Breast epithelium (tissue), 4 donors: ENCODE measurements at places on chromosomes 4 and X. TPM values are rescaled to one million over a fixed set of nuclear protein-coding genes. Genes with fewer than 3 reads are reported as not detected.

Gene RASL11B
- 4.9 TPM for total RNA-seq

Gene ATOH1
- not detected for total RNA-seq

Gene PAGE1
- total RNA-seq: not detected

Gene TAF7L
- total RNA-seq: not detected

Gene FTHL17
- total RNA-seq: not detected

DNA sequence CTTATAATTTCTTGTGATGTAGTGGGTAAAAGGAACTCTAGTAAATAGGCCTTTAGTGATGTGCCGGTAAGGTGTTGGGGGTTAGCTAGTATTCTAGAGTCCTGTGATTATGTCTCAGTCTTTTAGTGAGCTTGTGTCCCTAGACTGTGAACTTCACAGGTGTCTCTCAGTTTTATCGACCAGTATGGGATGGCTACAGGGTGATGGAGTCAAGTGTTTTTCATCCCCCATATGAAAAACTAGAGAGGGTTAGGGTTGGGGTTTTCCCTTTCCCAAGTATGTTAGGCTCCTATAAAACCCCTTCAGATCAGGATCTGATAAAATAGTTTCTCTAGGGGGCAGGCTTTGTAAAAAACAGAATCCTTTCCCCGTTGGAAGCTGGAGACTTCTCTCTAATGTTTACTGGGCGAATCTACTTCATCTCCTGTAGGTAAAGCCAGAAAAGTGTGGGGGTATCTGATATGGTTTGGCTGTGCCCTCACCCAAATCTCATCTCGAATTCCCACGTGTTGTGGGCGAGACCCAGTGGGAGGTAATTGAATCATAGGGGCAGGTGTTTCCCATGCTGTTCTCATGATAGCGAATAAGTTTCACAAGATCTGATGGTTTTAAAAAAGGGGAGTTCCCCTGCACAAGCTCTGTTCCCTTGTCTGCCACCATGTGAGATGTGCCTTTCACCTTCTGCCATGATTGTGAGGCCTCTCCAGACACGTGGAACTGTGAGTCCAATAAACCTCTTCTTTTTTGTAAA lies 120.8 kb downstream of the DTHD1 start:
- H3K36me3 ChIP-seq: no peaks in the 10 kb centered on the region
- H3K27me3 ChIP-seq: no peaks in the 10 kb centered on the region
- no peak overlapping the region for H3K4me3 ChIP-seq
- H3K4me1 ChIP-seq: no peaks in the 10 kb centered on the region
- DNase-seq: no peak

- DNase-seq: no peak
- H3K27me3 ChIP-seq: peaks cover 35% of the 10 kb centered on the region
- no peaks in the 10 kb centered on the region for H3K36me3 ChIP-seq
Observed at GRCh38 chrX:51742586-51742985, 656 bp upstream of the GSPT2 start.

GRCh38 chr4:185534866-185535611 lies at the start of gene PDLIM3:
TSS of gene PDLIM3 (minus strand) at chr4:185535507. CDS start at chr4:185535434, 73 bp downstream.
- H3K4me1 ChIP-seq: peaks cover 3% of the 10 kb centered on the region
- H3K36me3 ChIP-seq: no peaks in the 10 kb centered on the region
- H3K27ac ChIP-seq: peak within 1 kb of the TSS; percentile 96
- no peaks in the 10 kb centered on the region for H3K27me3 ChIP-seq

- H3K27me3 ChIP-seq: no peaks in the 10 kb centered on the region
- no peak for DNase-seq
- H3K4me3 ChIP-seq: no peak overlapping the region
- H3K36me3 ChIP-seq: no peaks in the 10 kb centered on the region
- no peaks in the 10 kb centered on the region for H3K4me1 ChIP-seq
Observed at GRCh38 chr4:100823066-100823992, 305.5 kb upstream of the EMCN start.

- DNase-seq: no peak
- no peaks in the 10 kb centered on the region for H3K27me3 ChIP-seq
- no peak overlapping the region for H3K27ac ChIP-seq
- H3K4me3 ChIP-seq: no peak overlapping the region
- H3K36me3 ChIP-seq: no peaks in the 10 kb centered on the region
Observed at GRCh38 chrX:44842550-44843317, 1.1 kb upstream of the DUSP21 start.

DNA sequence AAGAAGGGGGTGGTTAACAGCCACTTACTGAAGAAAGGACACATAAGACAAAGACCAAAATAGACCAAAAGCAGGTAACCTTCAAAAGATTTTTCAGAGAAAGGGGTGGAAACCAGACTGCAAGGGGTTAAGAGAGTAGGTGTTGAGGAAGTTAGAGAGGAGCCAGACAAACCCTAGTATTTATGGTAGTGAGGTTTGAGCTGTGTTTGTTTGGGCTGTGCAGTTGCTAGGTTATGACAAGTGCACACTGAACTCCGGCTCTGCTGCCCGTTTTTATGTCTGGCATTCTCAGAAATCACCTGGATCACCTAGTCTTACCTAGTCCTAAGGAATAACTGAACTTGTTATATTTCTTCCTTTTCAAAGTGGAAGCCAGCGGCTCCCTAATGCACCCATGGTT lies 22.9 kb upstream of the G3BP2 start:
- H3K36me3 ChIP-seq: no peaks in the 10 kb centered on the region
- no peaks in the 10 kb centered on the region for H3K27me3 ChIP-seq
- H3K4me3 ChIP-seq: no peak overlapping the region
- H3K27ac ChIP-seq: peak overlapping the region; percentile 25
- no peaks in the 10 kb centered on the region for H3K4me1 ChIP-seq

GRCh38 chr4:155973639-155974475 lies 20.2 kb upstream of the CTSO start:
- H3K27ac ChIP-seq: no peak overlapping the region
- no peaks in the 10 kb centered on the region for H3K27me3 ChIP-seq
- DNase-seq: no peak
- no peaks in the 10 kb centered on the region for H3K4me1 ChIP-seq
- no peak overlapping the region for H3K4me3 ChIP-seq

DNA sequence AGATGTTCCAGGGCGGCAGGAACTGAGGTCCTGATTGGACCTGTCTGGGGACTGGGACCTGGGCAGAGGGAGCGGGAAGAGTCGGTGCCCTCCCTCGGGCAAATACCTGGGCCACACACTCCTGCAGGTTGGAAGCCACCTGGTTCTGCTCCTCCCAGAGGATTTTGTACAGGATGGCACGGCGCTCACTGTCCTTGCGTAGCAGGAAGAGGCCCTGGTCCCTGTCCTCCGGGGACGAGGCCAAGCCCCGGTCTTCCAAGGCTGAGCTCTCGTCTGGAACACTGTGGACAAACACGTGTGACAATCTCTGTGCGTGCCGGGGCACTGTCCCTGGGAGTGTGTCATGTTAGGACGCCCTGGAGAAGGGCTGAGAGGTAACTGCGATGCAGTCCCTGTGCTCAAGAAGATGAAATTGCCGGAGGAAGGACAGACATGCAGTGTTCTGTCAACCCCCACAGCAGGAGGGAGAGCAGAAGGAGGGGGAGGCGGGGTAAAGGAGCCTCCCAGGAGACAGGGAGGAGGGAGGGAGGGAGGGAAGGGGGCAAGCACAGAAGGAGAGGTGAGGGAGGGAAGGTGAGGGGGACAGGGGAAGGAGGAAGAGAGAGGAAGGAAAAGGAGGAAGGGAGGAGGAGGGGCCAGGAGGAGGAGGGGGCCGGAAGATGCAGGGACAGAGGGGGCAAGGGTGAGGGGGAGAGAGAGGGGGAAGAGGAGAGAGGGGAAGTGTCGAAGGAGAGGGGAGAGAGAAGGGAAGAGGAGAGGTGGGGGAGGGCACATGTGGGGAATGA lies 29.0 kb downstream of the PDHA1 start:
- H3K27me3 ChIP-seq: peaks cover 26% of the 10 kb centered on the region
- H3K36me3 ChIP-seq: no peaks in the 10 kb centered on the region
- DNase-seq: no peak

GRCh38 chrX:74063426-74064155 lies 240.4 kb upstream of the ZCCHC13 start:
- no peak for DNase-seq
- H3K27ac ChIP-seq: no peak overlapping the region
- H3K4me1 ChIP-seq: no peaks in the 10 kb centered on the region
- H3K36me3 ChIP-seq: no peaks in the 10 kb centered on the region
- no peaks in the 10 kb centered on the region for H3K27me3 ChIP-seq

DNA sequence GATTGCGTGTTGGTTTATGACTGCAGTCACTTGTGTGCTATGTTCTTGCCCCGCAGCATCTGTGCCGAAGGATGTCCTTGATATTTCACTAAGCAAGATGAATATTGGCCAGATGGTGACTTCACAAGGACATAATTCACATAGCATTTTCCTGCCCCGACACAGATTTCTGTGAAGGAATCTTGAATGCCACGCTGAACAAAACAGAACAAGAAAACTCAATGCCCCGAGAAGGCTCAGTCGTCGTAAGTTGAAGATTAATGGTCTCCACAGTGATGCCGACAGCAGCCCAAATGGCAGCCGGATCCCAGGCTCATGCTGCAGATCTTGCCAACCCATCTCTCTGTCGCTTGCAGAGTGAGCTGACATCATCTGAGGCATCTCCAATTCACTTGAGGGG lies 145.9 kb downstream of the CPEB2 start:
- H3K36me3 ChIP-seq: no peaks in the 10 kb centered on the region
- H3K4me1 ChIP-seq: no peaks in the 10 kb centered on the region
- no peaks in the 10 kb centered on the region for H3K27me3 ChIP-seq

- no peaks in the 10 kb centered on the region for H3K4me1 ChIP-seq
- H3K36me3 ChIP-seq: no peaks in the 10 kb centered on the region
- no peak for DNase-seq
Observed at GRCh38 chrX:9855561-9856283, 69.5 kb downstream of the SHROOM2 start.

GRCh38 chrX:639151-639550 lies 8.6 kb downstream of the SHOX start:
- no peaks in the 10 kb centered on the region for H3K4me1 ChIP-seq
- no peaks in the 10 kb centered on the region for H3K36me3 ChIP-seq
- no peak for DNase-seq
- no peaks in the 10 kb centered on the region for H3K27me3 ChIP-seq

DNA sequence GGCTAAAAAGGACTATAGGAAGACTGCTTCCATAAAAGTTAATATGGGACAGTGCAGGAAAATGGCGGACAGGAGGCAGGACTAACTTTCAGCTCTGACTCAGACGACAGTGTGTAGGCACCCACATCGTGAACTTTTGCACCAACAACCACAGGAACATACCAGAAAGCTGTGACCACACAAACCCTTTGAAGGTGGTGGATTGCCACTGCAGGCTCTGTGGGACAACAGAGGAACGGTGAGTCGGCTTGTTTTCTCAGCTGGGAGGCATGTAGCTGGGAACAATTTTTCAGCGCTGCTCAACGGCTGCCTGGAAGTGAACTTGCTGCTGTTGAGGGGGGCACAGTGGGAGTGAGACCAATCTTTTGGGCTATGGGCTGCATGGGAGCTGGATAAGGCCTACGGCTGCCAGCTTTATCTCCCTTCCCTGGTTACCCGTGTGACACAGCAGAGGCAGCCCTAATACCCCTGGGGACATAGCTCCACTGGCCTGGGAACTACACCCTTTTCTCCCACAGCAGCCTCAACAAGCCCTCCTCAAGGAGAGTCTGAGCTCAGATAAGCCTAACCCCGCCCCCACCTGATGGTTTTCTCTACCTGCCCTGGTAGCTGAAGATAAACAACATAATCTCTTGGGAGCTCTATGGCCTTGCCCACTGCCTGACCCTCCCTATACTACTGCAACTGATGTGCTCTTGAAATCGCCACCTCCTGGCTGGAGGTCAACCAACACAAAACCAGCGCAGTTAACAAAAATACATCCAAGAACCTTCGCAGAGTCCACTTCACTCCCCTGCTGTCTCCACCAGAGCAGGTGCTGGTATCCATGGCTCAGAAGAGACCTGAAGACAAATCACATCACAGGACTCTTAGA lies 1537.0 kb downstream of the C4orf33 start:
- H3K4me1 ChIP-seq: no peaks in the 10 kb centered on the region
- no peak for DNase-seq
- H3K27me3 ChIP-seq: no peaks in the 10 kb centered on the region
- no peaks in the 10 kb centered on the region for H3K36me3 ChIP-seq
- H3K4me3 ChIP-seq: no peak overlapping the region

DNA sequence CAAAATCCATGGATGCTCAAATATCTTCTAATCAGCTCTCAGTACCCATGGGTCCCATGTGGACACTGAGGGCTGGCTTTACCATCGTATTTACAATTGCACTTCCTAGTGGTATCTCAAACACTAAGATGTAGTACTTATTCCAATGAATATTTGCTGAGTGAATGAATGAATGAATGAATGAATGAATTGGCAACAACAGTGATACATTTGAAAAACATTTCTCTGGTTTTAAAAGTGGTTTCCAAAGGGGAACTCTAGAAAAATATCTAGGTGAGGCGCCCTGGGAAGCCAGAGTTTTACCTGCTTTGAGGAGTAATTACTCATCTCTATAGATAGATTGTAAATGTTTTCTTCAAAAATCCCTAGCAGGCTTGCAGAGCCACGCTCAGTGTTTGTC lies 76.6 kb downstream of the CYTL1 start:
- H3K4me3 ChIP-seq: no peak overlapping the region
- DNase-seq: no peak
- no peak overlapping the region for H3K27ac ChIP-seq
- H3K4me1 ChIP-seq: no peaks in the 10 kb centered on the region
- H3K36me3 ChIP-seq: no peaks in the 10 kb centered on the region
- peaks cover 4% of the 10 kb centered on the region for H3K27me3 ChIP-seq

DNA sequence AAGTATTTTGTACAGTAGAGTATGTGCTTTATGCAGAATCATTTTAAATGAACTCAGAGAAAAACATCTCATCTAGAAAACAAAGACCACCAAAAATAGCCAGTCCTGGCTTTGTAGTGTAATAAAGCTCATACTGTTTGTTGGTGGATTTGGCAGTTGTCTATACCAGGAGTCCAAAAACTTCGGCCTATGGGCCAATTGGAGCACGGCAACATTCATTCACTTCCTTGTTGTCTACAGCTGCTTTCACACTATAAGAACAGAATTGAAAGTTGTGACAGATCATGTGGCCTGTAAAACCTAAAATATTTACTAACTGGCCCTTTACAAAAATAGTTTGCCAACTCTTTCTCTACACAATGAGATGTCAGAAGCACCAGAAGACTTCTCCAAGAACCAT lies 5.3 kb downstream of the FBXW7 start:
- H3K27me3 ChIP-seq: no peaks in the 10 kb centered on the region
- no peaks in the 10 kb centered on the region for H3K4me1 ChIP-seq
- no peaks in the 10 kb centered on the region for H3K36me3 ChIP-seq
- no peak overlapping the region for H3K27ac ChIP-seq
- no peak for DNase-seq
- no peak overlapping the region for H3K4me3 ChIP-seq

DNA sequence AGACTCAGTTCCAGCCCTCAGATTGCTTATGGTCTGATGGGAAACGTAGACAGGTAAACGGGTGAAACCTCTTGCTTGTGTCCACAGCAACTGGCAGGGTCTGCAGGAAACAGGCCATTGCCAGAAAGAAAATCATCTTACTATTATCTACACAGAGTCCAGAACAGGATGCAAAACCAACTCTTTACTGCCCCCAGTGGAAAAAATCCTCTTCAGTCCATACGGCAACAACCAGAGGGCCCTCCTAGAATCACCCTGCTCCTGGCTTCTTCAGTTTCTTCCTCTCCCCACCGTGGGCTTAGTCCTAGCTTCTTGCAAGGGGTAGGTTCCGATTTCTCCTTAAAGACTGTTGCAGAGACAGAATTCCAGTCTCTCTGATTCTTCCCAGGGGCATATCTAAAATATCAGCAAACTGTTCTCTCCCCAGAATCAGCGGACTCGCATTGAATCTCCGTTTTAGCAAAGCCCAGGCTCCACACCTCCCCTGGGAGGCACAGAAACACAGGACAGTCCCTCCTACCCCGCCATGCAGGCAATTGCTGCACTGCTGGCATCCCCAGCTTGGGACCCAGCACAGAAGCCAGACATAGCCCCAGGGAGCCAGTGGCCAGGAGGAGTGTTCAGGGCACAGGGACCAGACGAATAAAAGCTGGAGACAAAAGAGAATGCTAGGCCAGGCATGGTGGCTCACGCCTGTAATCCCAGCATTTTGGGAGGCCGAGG lies 41.0 kb upstream of the SH3RF1 start:
- H3K36me3 ChIP-seq: no peaks in the 10 kb centered on the region
- no peaks in the 10 kb centered on the region for H3K27me3 ChIP-seq
- no peak overlapping the region for H3K4me3 ChIP-seq
- no peak overlapping the region for H3K27ac ChIP-seq
- DNase-seq: no peak
